ENCODE measurements at places on chromosomes 3 and 15. TPM values are rescaled to one million over a fixed set of nuclear protein-coding genes. Genes with fewer than 3 reads are reported as not detected.

CHRNA5 gene
- 0.63 TPM for total RNA-seq

MCF2L2 gene
- total RNA-seq = 0.47 TPM

EPHB3 gene
- 2.3 TPM for total RNA-seq

AADACL2 gene
- total RNA-seq = not detected

CYB561D2 gene
- 30.7 TPM for total RNA-seq

MFGE8 gene
- 400 TPM for total RNA-seq

DNA sequence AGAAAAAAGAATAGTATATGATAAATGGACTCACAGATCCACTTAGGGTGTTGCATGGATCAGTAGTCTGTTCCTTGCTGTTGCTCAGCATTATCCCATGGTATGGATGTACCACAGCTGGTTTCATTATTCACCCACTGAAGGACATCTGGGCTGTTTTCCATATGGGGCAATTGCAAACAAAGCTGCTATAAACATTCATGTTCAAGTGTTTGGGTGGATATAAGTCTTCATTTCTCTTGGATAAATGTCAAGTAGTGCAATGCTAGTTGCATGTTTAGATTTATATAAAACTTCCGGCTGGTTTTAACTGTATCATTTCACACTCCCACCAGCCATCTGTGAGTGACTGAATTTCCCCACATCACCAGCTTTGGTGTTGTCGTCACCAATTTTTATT lies 137.7 kb downstream of the ASB7 start:
- DNase-seq = no peak

DNA sequence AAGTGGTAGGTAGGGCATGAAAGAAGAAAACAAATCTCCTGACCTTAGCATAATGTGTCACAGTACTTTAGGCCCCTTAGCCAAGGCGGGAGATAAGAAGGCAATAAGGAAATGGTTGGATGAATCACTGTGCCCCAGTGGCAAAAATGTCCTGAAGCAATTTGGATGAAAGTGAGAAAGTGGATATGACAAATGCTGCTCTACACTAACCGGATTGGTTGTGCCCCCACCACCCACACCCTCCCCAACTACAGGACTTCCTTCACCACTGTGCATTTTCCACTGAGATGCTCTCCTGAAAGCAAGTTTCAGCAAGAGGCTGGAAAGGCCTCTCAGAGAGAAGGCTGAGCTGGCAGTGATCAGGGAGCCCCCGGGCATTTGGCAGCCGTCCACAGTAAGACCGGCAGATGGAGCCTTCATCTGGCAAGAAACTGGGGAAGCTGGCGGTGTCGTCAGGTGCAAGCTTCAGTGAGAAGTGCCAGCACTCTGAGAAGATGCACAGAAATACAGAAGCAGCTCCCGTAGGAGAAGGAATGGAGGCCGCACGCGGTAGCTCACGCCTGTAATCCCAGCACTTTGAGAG lies 63.8 kb downstream of the ATP1B3 start:
- no peak for DNase-seq

DNA sequence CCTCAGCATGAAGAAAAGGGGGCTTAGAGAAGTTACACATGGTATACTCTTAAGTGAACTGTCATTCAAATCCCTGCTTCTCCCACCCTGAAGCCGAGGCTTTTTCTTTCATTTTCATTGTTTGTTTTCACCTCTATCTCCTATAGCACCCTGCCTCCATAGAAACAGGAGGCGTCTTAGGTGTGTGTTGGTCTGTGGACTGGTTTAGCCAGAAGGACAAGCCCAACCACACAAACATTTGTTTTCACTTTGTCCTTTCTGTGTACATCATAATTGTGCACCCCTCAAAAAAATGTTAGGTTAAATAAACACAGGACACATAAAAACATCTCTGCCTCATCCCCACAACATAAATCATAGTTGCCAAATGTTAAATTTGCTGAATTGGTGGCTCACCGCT lies 73.3 kb upstream of the UBE2E2 start:
- no peak for DNase-seq

- no peak for DNase-seq
Observed at GRCh38 chr3:77256584-77257503, 216.9 kb downstream of the ROBO2 start.

- peak; percentile 41 for DNase-seq
Observed at GRCh38 chr15:84142888-84143337, 92.7 kb upstream of the GOLGA6L4 start.

DNA sequence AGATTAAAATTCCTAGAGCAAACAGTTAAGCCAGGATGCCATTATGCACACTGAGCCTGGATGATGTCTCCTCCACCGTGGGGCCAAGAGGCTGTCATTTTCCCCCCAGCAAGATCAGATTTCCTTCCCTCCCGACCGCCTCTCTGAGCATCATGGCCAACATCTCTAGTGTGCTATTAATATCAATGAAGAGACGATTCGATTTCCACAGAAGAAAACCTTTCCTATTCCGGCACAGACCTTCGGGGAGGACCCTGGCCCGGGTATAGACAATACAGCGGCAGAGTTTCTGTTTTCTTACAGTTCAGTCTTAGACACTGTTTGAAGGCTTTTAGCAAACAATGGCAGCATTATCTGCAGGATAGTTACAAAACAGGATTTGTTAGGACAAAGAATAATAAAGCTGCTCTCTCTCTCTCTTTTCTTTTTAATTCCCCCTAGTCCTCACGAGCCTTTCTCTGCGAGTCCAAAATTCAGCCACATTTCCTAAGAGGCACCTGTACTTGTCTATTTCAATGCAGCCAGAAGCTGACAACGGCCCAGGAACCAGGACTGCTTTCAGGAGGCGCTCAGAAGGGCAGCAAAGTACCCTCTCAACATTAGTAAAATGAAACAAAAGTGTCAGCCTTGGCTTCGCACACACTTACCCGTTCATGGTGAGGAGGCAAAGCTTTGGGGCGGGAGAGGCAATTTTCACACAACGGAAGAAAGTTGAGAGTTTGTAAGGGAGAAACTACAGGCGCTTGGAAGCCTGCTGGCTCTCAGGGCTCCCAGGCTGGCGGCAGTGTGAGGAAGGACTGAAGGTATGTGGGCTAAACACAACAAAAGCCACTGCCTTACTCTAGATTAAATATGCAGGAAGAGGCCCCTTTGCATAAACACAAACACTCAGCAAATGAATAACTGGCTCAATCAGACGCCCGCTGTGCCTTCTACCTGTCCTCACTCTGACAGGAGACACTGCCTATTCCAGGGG lies 278.0 kb downstream of the FOXP1 start:
- no peak for DNase-seq

DNA sequence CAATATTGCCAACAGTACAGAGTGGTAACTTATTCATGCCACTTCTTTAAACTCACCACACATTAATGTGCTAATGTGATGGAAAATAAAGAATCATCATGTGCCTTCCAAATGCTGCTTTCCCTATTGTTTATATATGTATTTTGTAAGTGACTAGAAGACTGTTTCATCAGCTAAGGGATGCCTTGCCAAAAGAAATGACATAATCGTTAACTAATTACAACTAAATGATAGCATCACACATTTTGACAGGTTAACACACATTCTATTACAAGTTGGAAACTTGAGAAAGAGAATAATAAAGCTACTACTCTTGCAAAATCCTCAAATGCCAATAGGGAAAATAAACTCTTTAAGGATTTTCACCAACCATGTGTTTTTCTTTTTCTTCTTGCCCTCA lies 329.9 kb upstream of the AGTR1 start:
- DNase-seq = no peak

DNA sequence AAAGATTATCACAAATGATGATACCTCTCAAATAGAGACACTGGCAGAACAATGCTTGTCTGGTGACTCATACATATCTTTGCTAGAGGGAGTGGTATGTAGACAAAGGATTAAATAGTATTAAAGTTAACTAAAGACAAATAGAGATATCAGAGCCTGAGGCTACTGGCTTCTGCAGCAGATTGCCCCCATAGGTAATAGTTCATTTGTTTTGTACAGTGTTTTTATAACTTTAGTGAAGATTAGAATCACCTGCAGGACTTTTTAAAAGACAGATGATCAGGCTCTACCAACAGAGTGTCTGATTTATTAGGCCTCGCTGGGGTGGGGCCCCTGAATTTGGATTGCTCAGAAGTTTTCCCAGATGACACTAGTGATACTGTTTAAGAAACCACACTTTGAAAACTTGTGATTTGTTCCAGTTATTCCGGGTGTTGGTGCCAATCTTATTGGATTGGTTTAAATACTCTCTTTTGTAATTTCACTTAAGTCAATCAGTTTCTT lies 96.4 kb downstream of the NAALADL2 start:
- DNase-seq = no peak

DNA sequence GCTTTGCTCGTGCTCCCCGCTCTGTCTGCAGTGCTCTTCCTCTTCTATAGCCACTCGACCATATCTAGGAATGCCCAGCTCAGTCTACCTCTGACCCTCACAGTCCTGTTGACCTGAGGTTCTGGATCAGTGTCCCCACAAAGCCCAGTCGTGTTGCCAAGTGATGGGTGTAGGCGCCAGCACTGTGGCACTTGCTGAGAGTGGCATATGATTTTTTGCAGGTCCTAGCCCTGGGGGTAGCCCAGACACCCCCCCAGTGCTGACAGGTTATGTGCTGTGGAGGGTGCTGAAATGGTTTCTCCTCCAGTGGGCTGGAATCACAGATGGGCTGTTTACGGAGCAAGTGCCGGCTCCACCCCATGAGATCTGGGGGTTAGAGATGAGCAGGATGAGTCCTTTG lies 32.5 kb downstream of the ACAD9 start:
- DNase-seq = no peak

DNA sequence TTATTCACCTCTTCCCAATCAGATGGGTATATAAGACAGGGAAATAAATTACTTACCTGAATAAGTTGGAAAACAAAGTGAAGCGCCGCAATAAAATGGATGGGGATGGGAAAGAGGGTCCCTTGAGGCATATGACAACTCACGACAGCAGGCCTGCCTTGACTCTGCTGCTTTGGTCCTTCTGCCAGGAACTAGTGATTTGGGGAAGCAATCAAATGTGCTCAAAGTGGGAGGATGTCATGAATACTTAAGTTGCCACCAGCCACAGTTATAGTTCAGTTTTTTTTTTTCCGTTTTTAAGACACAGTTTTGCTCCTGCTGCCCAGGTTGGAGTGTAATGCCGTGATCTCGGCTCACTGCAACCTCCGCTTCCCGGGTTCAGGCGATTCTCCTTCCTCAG lies 4.6 kb downstream of the PARL start:
- DNase-seq = no peak

DNA sequence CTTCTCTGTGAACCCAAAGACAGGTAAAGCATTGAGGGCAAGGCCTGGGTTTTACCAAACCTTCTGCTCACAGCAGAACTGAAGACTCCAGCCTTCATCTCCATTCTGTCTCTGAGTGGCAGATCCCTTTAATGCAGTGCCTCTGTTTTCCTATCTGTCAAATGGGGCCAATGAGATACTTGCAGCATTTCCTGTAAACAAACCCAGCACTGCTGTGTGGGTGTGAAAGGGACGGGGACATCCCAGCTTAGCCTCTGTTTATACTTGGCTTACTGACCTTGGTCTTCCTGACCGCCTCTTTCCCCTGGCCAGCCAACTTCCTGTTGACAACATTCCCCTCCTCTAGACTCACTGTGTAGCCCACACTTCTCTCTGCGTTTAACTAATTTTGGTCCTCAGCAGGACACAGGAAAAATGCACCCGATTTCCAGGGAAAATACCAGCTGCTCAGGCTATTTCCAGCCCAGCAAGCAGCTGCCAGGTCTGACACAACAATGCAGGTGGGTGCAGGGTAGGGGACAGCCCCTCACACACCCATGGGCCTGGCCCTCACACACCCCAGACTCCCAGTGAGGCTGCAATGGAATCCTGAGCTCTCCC lies 105.9 kb upstream of the HERC1 start:
- no peak for DNase-seq

- no peak for DNase-seq
Observed at GRCh38 chr3:137796993-137797392, 32.9 kb downstream of the SOX14 start.

DNA sequence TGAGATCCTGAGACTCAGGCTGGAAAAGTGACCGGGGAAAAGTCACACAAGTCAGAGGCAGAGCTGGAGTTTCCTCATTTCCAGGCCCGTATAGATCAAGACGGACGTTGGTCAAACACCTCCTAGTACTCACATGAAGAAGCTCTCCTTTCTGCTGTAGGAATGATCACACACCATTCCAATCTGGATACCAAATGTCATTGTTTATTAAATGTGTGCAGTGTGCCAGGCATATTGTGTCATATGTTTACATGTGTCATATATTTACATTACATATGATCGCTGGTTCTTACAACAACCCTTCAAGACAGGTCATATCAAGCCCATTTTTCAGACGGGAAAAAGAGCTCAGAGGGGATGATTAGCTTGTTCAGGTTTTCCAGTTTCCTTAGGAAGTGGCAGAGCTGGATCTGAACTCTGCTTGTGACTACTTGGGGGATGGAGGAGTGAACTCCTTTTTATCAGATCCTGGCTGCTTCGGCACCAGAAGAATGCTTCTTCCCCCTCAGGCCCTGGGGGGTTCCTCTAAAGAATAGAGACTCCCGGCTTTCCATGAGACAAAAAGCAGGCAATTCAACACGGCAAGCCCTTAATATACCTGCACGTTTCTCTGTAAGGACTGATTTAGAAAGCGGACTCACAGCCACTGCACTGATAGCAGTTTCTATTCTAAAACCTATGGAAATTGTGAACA lies 41.9 kb downstream of the FAM43A start:
- DNase-seq = no peak

DNA sequence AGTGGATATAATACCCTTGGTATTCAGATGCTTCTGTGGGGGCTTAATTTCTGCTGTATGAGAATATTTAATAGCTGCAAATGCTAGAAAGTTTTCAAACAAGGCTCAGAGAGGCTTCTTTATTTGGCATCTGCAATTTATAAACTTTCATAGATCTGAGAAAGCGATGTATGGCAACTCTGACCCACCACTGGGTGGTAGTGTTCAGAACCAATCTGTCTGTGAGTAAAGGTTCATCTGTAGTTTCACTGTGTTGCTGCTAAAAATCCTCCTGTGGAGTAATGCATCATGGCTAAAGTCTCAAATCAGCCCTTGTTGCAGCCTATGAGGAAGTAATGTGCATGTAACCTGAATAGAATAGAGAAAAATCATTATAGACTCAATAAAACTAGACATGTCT lies 47.4 kb downstream of the CLSTN2 start:
- DNase-seq = no peak

DNA sequence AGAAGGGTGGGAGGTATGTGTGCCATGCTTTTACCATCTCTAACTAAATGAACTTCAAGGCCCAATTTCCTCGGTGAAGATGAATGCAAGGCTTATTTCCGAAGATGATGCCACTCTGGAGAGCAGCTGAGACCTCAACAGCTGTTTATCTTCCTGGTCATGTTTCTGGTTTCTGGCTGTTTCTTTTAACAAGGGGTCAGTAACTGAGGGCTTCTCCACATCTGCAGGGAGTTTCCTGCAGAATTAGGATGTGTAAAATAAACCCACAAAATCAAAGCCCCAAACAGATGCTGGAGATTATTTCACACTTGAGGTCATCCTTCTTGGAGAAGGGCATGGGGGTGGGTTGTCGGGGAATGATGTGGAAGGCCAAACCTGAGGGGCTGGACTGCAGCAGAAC lies 220.3 kb downstream of the THSD4 start:
- no peak for DNase-seq

GRCh38 chr15:78878356-78878755 lies 5.7 kb downstream of the MORF4L1 start:
- DNase-seq = no peak

Measured in omental fat pad (tissue), 4 donors.